PC-9 (cell line): ENCODE measurements at places on chromosomes 6 and 20. TPM values are rescaled to one million over a fixed set of nuclear protein-coding genes. Genes with fewer than 3 reads are reported as not detected.

DNA sequence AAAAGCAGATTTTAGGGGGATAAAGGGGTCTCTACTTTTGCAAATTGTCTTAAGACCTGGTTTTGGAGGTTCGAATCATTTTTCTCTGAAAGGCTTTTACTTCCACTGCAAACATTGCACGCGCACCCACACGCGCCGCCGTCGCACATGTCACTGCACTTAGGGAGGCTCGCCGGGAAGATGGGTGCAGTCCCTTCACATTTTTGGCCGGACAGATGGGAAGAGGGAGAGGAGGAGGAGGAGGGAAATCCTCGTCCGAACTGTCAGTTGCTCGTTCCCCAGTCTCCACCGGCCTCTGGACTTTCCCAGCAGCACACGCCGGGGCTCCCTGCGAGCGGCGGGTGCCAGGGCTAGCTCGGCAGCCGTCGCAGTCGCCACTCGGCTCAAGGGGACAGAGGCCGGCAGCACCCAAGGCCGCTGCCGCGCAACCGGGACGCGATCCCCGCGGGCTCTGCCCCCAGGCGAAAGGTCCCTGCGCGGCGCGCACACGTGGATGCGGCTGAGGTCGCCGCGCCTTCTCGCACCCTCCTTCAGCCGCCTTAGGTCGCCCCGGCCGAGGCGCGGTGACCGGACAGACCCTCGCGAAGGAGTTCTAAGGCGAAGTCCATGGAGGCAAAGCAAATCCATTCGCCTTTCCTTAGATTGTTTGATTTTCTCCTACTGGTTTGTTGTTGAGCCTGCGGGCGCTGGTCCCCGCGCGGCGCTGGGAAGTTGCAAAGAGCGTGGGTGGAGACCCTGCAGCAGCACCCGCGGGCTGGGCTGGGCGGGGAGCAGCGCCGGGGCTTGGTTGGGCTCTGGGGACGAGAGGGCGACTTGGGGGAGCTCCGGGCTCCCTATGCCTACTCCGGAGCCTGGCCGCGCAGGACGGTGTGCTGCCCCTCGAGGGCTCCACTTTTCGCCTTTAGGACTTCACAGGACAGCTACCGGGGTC, 1.2 kb downstream of the MYB start:
- peak; percentile 16 for DNase-seq

DNA sequence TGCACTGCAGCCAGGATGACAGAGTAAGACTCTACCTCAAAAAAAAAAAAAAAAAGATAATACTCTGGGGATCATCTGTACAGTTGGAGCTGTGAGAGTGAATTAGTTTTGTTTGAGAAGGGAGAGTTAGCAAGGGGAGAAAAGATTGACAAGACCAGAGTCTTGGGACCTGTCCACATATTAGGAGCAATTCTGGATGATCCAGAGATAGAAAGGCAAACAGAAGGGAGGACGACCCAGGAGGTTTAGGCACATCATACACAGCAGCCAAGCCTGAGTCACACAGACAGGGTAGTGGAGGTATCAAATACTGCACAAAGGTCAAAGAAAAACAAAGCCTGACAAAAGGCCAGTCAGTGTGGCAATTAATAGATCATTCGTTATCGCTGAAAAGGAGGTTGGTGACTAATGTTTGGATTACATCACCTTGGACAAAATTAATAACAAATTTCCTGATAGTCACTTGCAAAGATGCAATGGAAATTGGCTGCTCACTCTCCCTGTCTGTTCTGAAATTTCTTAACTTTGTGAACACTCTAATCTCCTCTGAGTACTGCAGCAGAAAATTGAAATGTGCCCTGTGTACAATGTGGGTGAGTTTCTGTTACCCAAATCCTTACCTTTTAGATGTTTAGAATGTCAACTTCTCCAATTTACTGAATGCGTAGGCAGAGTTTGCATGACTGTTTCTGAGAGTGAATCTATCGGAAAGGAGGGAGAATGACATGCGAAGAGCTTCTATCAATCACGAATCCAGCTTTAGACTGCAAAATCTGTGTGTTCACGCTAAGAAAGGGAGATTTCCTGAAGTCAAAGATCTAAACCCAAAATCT, 105.4 kb downstream of the TSHZ2 start:
- no peak for DNase-seq

GRCh38 chr20:42155586-42155985, 537.4 kb upstream of the CHD6 start:
- no peak for DNase-seq

- peak; percentile 38 for DNase-seq
These were observed 56.2 kb upstream of the NHSL1 start for GRCh38 chr6:138555421-138555988.

Gene CAP2
- 10.0 and 12.0 TPM in 2 replicates for total RNA-seq

Gene IL17A
- total RNA-seq: not detected in 2 replicates
